Caco-2 (cell line): ENCODE measurements at places on chromosomes 5 and 9.

- DNase-seq = no peak
- no peaks in the 10 kb centered on the region for H3K27me3 ChIP-seq
- H3K4me3 ChIP-seq = no peak overlapping the region
Measured at GRCh38 chr9:76657265-76657664, 107.0 kb upstream of the PCA3 start.

GRCh38 chr5:102740515-102740914 is 14.6 kb upstream of the PAM start:
- no peaks in the 10 kb centered on the region for H3K36me3 ChIP-seq
- no peaks in the 10 kb centered on the region for H3K4me1 ChIP-seq
- H3K27me3 ChIP-seq = no peaks in the 10 kb centered on the region
- no peak overlapping the region for H3K4me3 ChIP-seq

DNA sequence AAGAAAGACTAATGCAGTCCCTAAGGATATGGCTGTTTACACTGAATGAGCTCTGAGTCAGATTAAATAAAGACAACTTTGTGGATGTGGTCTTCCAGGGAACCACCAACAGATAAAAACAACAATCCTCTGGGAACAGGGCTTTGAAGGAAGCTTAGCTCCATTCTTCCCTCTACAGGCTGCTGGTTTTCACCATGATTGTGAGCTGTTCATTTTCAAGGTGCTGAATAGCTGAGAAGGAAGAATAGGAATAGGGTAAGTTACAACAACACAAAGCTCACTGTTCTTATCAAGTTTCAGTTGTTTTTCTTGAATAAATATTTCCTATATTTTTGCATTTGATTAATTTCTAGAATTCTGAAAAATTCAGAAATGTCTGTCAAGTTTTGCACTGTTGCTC is 25.9 kb upstream of the PTAR1 start:
- H3K4me3 ChIP-seq = no peak overlapping the region
- no peaks in the 10 kb centered on the region for H3K27me3 ChIP-seq
- H3K4me1 ChIP-seq = no peaks in the 10 kb centered on the region
- DNase-seq = peak; percentile 0

DNA sequence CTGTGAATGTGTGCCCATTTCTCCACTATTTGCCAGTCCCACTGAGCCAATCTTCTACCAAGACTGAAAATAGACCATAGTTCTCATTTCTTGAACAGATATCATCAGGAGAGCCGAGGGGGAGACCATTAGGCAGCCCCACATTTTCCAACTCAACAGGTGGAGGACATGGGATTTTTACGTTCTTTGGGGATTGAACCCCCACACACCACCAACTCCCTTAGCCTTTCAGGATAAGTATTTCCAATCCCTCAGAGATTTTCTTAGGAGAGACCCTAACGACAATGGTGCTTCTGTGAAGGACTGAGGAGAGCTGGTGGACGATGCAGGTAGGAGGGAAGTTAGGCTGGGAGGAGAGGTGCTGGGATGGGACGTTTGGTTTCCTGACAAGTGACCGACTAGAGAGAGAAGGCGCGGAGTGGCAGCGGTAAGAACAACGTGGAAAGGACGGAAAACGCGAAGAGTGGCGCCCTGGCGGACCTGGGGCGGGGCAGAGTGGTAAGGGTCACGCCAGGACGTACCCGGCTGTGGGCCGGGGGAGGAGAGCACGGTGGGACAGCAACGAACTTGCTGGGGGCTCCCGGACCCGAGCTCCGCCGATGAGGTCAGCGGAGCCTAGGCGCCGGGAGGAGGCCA is 681 bp upstream of the CHSY3 start:
- DNase-seq = no peak
- H3K4me1 ChIP-seq = peaks cover 15% of the 10 kb centered on the region
- no peaks in the 10 kb centered on the region for H3K36me3 ChIP-seq
- peak overlapping the region; percentile 39 for H3K27ac ChIP-seq
- H3K27me3 ChIP-seq = no peaks in the 10 kb centered on the region; the same call in none of the 2 replicates

- no peaks in the 10 kb centered on the region for H3K4me1 ChIP-seq
- no peak for DNase-seq
- H3K36me3 ChIP-seq = no peaks in the 10 kb centered on the region
- H3K27ac ChIP-seq = no peak overlapping the region
- H3K4me3 ChIP-seq = no peak overlapping the region
Measured at GRCh38 chr5:130116972-130117371, 212.7 kb downstream of the CHSY3 start.

- H3K4me3 ChIP-seq = no peak overlapping the region
- no peaks in the 10 kb centered on the region for H3K36me3 ChIP-seq
- H3K27me3 ChIP-seq = no peaks in the 10 kb centered on the region
- DNase-seq = no peak
- H3K4me1 ChIP-seq = no peaks in the 10 kb centered on the region
- no peak overlapping the region for H3K27ac ChIP-seq
Measured at GRCh38 chr5:100623719-100624118, 88.5 kb downstream of the FAM174A start.

GRCh38 chr5:121325930-121326329 is 525.8 kb upstream of the FTMT start:
- no peaks in the 10 kb centered on the region for H3K27me3 ChIP-seq
- H3K4me3 ChIP-seq = no peak overlapping the region
- no peak overlapping the region for H3K27ac ChIP-seq
- no peak for DNase-seq

- DNase-seq = no peak
- no peaks in the 10 kb centered on the region for H3K27me3 ChIP-seq
- no peak overlapping the region for H3K27ac ChIP-seq
- peaks cover 6% of the 10 kb centered on the region; the same call in 1 of the 2 replicates for H3K4me1 ChIP-seq
Measured at GRCh38 chr5:1161108-1161832, 40.1 kb upstream of the SLC6A19 start.

- DNase-seq = no peak
- no peaks in the 10 kb centered on the region for H3K27me3 ChIP-seq
- no peaks in the 10 kb centered on the region for H3K4me1 ChIP-seq
- no peaks in the 10 kb centered on the region for H3K36me3 ChIP-seq
Measured at GRCh38 chr9:14383294-14383693, 69.4 kb upstream of the NFIB start.

DNA sequence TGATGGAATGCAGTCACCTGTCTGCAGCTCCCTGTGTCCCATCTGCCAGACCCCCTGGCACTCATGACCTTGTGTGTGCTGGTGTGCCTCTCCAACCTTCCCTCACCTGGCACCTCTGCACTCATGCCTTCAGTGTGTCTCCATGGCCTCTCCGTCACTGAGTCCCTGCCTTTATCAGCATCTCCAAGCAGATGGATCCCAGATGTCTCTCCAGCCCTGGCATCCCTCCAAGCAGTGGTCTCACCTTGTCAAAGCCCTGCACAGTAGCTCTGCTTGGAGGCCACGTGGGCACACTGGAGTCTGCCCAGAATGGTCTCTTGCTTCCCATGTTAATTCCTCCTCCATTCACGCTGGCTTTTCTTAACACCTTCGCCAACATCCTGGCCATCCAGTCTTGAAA is 84.8 kb downstream of the DAP start:
- 0 out of 2 replicates have a peak, but pooled peaks cover 7% of the 10 kb centered on the region for H3K4me1 ChIP-seq
- H3K27ac ChIP-seq = no peak overlapping the region
- no peak for DNase-seq
- no peaks in the 10 kb centered on the region for H3K36me3 ChIP-seq

GRCh38 chr9:3873818-3874217 is 348.0 kb upstream of the RFX3 start:
- no peak for DNase-seq
- H3K4me3 ChIP-seq = no peak overlapping the region
- no peaks in the 10 kb centered on the region for H3K4me1 ChIP-seq
- no peaks in the 10 kb centered on the region for H3K27me3 ChIP-seq

DNA sequence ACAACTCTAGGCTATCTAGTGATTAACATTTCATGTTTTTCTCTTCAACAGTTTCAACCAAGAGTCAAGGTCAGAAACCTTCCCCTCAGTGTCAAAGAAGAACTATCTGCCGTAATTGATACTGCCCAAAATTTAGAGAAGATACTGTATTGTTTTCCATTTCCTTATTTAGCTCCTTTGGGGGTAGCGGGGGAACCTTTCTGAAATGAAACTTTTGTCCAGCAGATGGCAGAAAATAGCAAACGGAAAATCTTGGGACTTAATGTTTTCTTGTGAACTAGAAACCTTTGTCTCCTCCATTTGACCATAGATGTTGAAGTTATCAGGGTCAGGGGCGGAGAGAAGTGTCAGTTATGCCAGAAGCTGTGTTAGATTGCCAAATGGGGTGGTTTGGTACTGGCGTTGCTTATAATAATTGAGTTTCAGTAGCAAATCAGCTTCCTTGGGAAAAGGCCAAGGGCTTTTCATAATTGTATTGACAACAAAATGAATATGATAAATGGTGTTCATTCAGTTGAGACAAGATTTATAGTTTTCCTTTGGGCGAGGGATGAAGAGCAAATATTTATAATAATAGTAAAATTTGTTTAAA is 101.7 kb upstream of the TLX3 start:
- no peak for DNase-seq
- H3K4me3 ChIP-seq = no peak overlapping the region
- no peak overlapping the region for H3K27ac ChIP-seq
- no peaks in the 10 kb centered on the region for H3K36me3 ChIP-seq
- H3K27me3 ChIP-seq = no peaks in the 10 kb centered on the region

DNA sequence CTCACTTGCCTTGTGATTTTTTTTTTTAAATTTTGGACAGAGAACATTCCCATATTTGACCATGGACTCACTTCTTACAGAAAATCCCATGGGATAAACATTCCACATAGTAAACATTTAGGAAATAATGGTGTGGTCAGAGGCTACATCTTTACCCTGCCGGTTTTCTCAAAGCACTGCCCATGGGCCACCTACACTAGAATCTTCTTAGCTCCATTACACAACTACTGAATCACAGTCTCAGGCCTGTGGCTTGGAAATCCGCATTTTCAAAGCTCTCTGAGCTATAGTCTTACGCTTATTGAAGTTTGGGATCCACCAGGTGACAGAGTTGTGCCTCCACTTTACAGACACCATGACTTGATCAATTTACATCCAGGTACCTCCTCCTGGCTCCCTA is 39.4 kb downstream of the ALG2 start:
- no peaks in the 10 kb centered on the region for H3K36me3 ChIP-seq
- no peak overlapping the region for H3K27ac ChIP-seq
- H3K4me3 ChIP-seq = no peak overlapping the region
- DNase-seq = no peak
- peaks cover 11% of the 10 kb centered on the region for H3K4me1 ChIP-seq
- no peaks in the 10 kb centered on the region for H3K27me3 ChIP-seq

- no peak overlapping the region for H3K4me3 ChIP-seq
- H3K4me1 ChIP-seq = peaks cover 4% of the 10 kb centered on the region; the same call in 1 of the 2 replicates
- H3K27ac ChIP-seq = no peak overlapping the region
- no peaks in the 10 kb centered on the region for H3K27me3 ChIP-seq
- no peak for DNase-seq
- no peaks in the 10 kb centered on the region for H3K36me3 ChIP-seq
Measured at GRCh38 chr9:1048811-1049210, 1.3 kb upstream of the DMRT2 start.

- no peak overlapping the region for H3K4me3 ChIP-seq
- no peak for DNase-seq
- H3K36me3 ChIP-seq = no peaks in the 10 kb centered on the region; the same call in none of the 2 replicates
- H3K27ac ChIP-seq = no peak overlapping the region
- no peaks in the 10 kb centered on the region for H3K4me1 ChIP-seq
Measured at GRCh38 chr9:130633336-130634190, 30.8 kb upstream of the PRDM12 start.

GRCh38 chr5:40547994-40548575 is 131.6 kb upstream of the PTGER4 start:
- H3K27ac ChIP-seq = no peak overlapping the region
- peak; percentile 50 for DNase-seq
- no peak overlapping the region for H3K4me3 ChIP-seq
- H3K4me1 ChIP-seq = peaks cover 21% of the 10 kb centered on the region
- H3K27me3 ChIP-seq = no peaks in the 10 kb centered on the region

DNA sequence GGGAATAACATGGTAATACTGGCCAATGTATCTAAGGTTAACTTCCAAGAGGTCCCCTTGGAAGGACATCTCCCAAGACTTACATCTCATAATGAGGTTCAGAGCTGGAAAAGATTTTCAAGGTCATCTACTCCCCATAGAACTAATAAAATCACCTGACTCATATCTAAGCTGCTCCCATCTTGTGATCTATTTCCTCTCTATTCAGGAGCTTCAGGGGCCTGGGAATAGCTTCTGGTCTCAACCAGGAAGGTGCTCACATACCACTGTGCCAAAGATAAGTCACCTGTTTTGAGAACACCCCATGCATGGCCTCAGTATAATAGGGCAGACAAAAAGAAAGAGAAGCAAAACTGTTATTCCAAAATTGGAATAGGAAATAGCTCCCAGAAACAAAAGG is 74.2 kb downstream of the OXCT1 start:
- H3K4me3 ChIP-seq = no peak overlapping the region
- no peak for DNase-seq
- no peak overlapping the region for H3K27ac ChIP-seq
- no peaks in the 10 kb centered on the region for H3K36me3 ChIP-seq
- H3K27me3 ChIP-seq = no peaks in the 10 kb centered on the region
- H3K4me1 ChIP-seq = no peaks in the 10 kb centered on the region

DNA sequence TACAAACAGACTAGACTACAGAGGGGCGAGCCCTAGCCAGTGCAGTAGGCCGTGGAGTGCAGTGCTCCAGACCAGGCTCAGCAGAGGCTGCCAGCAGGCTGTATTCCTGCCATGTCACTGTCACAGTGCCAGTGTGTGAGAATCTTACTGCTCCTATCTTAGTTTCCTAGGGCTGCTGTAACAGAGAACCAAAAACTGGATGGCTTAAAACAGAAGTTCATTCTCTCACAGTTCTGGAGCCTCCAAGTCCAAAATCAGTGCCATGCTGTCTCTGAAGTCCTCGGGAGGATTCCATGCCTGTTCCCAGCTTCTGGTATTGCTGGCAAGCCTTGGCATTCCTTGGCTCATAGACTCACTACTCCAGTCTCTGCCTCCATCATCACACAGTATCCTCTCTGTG is 75.0 kb upstream of the SAP30L start:
- no peak for DNase-seq
- no peak overlapping the region for H3K27ac ChIP-seq
- H3K27me3 ChIP-seq = no peaks in the 10 kb centered on the region
- peaks cover 9% of the 10 kb centered on the region; the same call in 1 of the 2 replicates for H3K4me1 ChIP-seq

GRCh38 chr5:93378073-93378472 is 202.9 kb downstream of the NR2F1-AS1 start:
- H3K36me3 ChIP-seq = no peaks in the 10 kb centered on the region
- no peaks in the 10 kb centered on the region for H3K27me3 ChIP-seq

DNA sequence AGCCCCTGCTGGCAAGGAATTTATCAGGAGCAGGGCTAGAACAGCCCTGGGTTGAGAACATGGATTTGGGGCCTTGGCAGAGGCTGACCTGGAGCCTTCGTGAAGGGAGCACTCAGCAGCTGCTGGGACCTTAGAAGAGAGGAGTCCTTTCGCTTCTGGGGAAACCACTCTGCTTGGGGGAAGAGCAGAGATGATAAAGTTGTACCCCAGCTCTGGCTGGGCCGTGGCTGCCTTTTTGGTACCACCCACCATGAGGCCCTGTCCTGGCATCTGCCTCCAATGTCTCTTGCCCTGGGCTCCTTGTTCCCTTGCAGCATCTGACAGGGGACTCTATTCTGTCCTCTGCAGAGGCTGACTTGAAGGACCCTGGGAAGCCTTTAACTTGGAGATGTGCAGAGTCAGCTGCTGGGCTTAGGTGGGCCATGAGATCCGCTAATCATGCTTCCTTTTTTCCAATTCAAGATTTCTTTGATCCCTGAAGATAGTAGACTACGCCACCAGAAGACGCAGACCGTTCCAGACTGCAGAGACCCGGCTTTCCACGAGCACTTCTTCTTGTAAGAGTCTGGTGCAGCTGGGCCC is 20.2 kb downstream of the RGS3 start:
- no peaks in the 10 kb centered on the region for H3K4me1 ChIP-seq
- no peaks in the 10 kb centered on the region for H3K27me3 ChIP-seq
- H3K36me3 ChIP-seq = peaks cover 3% of the 10 kb centered on the region
